Stimulated activated CD8-positive, alpha-beta memory T cell treated with anti-CD3 and anti-CD28 coated beads, Interleukin-4, amount 100 ng/mL, for 4 hours (primary cell): ENCODE measurements at places on chromosomes 11 and 22.

GRCh38 chr22:23183061-23183698, 2.9 kb downstream of the BCR start:
- DNase-seq, result no peak

DNA sequence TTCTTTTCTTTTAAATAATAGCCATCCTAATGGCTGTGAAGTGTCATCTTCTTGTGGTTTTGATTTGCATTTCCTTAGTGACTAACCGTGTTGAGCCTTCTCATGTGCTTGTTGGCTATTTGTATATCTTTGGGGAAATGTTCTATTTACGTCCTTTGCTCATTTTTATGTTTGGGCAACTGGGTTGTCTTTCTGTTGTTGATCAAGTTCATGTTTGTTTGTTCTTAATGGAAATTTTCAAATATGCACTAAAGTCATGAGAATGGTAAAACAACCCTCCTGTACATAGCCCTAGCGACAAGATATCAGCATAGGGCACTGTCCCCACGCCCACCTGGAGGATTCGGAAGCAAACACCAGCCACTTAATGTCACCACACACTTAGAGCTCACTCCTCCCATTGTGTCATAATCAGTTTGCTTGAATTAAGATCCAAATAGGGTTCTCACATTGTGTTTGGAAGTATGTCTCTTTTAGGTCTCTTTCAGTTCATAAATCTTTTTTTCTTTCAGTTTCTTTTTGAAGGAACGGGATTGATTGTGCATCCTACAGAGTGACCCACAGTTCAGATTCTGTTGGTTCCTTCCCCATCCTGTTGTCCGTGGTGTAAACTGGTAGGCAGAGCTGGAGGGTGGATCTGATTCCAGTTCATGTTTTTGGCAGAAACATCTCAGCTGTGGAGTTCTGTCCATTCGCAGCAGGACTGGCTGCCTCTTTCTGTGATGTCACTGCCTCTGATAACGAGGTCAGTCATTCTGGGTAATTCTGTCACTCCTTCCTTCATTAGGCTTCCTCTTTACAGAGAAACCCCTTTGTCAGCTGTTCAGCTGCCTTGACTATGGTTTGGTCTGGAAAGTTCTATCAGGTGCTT, 26.4 kb upstream of the ADORA2A start:
- no peak for DNase-seq

DNA sequence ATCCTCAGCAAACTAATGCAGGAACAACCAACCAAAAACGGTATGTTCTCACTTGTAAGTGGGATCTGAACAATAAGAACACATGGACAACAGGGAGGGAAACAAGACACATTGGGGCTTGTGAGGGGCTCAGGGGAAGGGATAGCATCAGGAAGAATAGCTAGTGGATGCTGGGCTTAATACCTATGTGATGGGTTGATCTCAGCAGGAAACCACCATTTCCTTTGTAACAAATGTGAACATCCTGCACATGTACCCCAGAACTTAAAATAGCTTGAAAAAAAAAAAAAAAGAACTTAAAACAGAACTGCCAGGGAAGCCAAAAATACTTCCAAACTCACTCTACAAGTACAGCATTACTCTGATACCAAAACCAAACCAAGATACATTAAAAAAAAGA, 33.8 kb downstream of the CASP4 start:
- DNase-seq, result no peak

GRCh38 chr22:24390576-24390975, 36.8 kb upstream of the ADORA2A start:
- DNase-seq, result no peak

DNA sequence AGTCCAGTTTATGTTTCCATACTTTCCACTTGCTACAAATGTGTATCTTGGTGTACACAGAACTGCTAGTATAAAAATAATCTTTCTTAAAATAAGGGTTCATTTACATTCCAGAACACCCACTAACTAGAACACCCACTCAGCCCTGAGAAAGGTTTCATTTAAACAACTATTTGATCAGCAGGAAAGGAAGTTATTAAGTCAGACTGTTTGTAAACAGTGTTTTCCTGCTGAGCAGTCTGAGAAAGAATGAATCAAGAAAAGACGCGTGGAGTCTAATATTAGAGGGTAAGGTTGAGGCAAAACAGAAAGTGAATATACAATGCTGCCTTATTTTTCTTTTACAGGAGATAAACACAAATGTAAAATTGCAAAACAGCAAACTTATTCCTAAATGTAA, 32.7 kb downstream of the NARS2 start:
- DNase-seq, result no peak

DNA sequence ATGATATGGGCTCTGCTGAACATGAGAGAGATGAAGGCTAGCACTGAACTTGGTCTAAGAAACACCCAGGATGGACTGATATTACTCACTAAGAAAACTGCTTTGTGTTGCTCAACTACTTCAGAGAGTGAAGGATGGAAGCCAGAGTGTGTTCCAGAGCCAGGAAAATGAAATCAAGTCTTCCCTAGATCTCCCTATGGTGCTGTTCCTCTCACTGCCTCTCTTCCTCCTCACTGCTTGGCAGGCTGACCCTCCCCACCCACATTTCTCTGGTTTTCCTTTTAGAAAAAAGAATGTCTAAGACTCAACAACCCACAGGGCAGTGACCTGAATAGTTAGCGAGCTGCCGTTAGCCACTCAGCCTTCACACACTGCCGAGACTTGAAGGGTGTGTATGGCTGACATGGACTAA, 65.6 kb downstream of the CCDC81 start:
- DNase-seq, result no peak

GRCh38 chr11:134762248-134763029, 350.4 kb upstream of the B3GAT1 start:
- no peak for DNase-seq

- DNase-seq, result no peak
These were observed 62.4 kb downstream of the CRYBB2 start for GRCh38 chr22:25281675-25282345.

DNA sequence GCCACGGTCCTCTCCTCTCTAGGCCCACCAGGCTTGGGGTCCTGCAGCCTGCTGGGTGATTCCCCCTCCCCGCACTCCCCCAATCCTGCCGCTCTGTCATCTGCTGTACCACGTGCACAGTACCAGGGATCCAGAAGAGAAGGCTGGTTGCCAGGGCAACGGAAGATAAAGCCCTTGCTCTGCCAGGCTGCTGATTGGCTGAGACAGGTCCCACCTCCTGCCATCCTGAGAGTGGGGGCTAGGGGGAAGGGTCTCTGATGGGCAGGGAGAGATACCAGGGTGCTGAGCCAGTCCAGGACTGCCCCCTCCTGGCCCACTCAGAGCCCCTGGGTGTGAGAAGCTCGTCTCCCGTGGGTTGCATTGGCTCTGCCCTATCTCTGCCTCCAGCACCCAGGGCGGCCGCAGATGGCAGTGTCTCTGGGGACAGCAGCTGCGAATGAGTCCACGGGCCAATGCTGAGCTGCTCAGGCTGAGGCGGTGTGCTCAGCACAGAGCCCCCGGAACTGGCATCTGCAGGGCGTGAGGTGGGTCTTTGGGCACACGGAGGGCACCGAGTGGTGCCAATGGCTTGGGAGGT, at the start of gene SMIM45:
Gene SMIM45, plus strand, starts transcription at position 253 of the 577 bp plus-strand sequence.
- no peak for DNase-seq

DNA sequence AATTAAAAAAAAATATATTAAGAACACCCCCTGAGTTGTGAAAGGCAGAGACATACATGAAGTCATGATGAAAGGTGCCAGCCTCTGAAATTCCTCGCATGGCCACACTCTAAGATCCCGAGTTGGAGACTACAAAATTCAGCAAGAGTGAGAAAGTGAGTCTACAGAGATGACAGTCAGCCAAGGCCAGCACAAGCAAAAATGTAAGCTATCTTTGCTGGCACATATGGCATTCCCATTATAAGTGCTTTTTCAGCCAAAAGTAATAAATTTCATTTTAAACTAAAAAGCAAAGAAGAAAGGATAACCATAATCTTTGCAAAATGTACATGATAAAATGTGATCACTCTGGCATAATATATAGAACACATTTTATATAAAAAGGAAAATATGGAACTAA, 40.6 kb downstream of the FANCF start:
- no peak for DNase-seq

GRCh38 chr11:104525416-104525815, 361.5 kb upstream of the PDGFD start:
- no peak for DNase-seq
